ENCODE measurements at places on chromosomes 7 and 10.

GRCh38 chr7:44333911-44334733, 8.7 kb upstream of the CAMK2B start:
- DNase-seq: no peak

GRCh38 chr7:129359638-129360037, 74.6 kb upstream of the STRIP2 start:
- no peak for DNase-seq

DNA sequence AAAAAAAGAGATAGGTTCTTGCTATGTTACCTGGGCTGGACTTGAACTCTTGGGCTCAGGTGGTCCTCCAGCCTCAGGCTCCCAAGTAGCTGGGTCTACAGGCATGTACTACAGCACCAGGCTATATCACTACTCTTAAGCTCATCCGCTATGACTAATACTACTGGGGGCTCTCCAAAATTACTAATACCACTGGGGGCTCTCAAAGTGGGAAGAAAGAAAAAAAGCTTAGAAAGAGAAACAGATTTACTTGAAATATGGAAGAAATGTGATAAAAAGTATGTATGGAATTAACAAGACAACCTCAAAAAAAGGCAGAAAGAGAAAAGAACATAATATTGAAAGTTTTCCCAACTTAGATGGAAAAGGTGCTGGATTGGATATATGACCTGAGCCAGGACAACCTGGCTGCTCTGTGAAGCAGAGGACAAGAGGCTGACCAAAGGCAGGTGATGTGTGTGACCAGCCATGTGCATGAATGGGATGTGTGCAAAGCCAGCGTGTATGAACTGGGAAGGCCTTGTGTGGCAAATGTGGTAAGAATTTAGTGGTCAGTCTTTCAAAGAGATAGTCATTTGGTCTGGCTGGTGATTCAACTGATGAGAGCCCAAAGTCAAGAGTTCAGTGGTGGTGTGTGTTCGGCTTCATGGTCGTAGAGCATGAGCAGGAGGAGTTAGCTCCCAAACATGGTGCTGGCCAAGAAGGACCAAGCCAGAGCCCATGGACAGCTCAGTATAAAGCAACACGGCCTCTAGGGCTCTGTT, 232.4 kb upstream of the KLF14 start:
- no peak for DNase-seq

DNA sequence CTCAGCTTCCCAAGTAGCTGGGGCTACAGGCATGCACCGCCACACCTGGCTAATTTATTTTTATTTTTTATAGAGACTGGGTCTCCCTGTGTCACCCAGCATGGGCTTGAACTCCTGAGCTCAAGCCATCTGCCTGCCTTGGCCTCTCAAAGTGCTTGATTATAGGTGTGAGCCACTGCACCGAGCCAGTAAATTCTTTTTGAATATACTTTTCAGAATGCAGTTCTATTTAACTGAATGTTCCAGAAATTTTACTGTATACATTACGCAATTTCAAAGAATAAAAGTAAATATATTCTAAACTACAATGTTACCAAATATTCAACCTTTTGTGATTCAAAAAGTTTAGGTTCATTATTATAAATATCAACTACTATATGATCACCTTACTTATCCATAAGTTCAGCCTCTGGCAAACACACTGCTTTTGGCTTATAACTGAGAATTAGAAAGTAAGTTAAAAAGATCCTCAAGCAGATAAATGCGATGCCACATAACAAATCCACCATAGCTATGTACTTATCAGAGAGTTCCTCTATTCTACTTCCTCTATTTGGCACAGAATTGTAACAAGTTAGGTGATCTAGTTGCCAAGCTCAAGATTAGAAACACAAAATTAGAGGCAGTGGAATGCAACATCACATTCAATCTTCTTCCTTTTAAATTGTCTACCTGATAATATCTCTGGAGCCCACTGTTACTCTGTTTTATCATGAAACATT, 118.2 kb downstream of the ANK3 start:
- DNase-seq: no peak

DNA sequence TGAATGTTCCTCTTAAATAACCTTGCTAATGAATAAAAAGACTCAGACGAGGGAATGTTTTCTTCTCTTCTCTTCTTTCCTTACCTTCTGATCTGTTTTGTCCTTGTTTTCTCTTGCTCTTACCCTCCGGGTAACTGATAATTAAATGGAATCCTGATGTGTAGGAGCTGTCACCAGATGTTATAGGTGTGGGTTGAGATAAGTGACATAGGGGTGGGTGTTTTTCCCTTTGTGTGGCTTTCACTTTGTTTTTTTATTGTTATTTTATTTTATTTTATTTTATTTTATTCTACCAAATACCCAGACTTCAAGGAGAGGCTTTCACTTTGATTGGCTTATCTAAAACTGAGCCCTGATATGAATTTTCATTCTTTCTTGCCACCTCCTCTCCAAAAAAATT, 25.5 kb downstream of the ANLN start:
- DNase-seq: no peak

GRCh38 chr7:143295870-143296269, 7.7 kb downstream of the CASP2 start:
- DNase-seq: no peak

DNA sequence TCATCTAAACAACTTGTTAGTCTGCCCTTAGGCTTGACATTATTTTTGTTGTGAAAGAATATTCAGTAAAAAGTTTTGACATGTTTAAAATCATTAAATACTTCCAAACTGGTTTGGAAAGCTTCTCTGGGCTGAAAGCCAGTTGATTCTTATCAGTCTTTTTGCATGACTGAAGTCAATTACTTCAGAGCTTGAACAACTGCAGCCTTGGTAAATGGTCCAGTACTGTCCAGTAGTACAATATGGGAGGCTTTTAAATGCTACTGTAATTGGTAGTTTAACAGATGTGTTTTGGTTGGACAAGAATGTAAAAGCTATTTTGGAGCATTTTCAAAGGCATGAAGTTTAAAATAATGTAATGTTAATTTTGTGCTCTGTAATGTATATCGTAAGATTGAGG, 103.4 kb downstream of the SDK1 start:
- no peak for DNase-seq

- no peak for DNase-seq
Measured at GRCh38 chr7:97198596-97198995, 81.1 kb downstream of the SDHAF3 start.

DNA sequence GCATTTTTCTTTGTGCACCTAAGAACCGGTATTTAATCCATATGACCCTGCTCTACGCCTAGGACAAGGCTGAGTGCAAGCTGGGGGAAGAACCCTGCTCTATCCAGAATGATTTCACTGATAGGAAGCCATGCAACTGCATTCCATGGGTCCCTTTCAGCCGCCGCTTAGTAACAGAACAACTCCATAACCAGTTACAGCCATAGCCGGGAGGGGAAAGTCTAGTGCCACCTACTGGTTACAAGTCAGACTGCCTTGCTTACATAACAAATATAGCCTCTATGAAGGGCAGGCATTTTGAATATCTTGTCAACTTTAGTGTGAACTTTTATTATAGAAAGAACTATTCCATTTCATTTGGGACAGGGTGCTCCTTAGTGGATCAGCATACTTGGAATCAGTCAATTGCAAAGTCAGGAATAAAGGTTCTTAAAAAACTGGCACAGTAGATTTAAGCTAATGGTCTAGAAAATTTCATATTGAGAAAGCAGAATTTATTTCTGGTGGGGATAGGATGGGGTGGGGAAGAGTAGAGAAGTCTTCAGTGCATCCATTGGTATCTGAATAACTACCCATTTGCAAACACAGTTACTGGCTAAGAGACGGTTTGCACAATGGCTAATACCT, 521.7 kb downstream of the ADRA2A start:
- peak; percentile 50 for DNase-seq

GRCh38 chr10:15469111-15469510, 98.0 kb upstream of the FAM171A1 start:
- no peak for DNase-seq

DNA sequence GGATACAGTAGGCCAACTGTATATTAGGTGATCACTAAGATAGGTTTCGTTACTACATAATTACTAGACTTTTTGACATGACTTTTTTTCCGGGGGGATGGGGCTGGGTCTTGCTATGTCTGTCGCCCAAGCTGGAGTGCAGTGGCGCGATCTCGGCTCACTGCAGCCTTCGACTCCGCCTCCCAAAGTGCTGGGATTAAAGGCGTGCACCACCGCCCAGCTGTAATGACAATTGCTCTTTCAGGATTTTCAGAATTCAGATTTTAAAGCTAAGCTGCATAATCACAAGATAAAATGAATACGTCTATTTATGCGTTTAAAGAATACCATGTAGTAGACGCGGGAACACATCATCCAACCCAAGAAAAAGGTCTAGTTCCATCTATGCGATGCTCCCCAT, 982 bp downstream of the IDI1 start:
- no peak for DNase-seq

- DNase-seq: no peak
Measured at GRCh38 chr10:35598379-35598778, 6.8 kb upstream of the GJD4 start.

DNA sequence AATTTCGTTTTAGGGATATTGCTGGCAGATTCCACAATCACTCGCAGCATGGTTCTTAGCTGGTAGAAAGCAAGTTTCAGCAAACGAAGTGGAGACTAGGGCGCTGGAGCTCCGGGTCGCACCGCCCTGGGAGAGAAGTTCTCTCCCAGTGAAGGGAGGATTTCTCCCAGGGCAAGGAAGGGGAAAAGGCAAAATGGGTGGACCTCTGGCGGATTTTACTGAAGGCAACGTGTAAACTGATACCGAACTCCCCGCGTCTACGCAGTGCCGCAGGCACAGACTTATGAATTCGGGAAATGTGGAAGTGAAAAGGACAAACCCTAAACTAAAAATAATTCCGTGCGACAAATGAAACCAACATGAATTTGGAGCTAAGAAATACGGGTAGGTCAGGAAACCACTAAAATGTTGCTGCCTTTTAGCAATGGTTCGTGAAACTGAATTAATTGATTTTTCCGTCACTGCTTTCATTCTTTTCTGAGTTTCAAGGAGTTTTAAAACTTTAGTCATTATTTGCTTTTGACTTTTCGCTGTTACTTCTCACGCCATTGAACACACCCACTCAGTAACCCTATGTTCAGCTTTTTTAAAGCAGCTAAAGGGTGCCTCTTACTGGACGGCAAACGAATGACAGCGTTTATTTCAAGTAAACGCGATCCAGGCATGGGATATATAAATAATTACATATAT, at the start of gene MYOF:
Gene MYOF, minus strand, starts transcription at position 190 of the 690 bp plus-strand sequence. Its CDS starts 140 bp downstream, at position 50.
- peak; percentile 72 for DNase-seq

DNA sequence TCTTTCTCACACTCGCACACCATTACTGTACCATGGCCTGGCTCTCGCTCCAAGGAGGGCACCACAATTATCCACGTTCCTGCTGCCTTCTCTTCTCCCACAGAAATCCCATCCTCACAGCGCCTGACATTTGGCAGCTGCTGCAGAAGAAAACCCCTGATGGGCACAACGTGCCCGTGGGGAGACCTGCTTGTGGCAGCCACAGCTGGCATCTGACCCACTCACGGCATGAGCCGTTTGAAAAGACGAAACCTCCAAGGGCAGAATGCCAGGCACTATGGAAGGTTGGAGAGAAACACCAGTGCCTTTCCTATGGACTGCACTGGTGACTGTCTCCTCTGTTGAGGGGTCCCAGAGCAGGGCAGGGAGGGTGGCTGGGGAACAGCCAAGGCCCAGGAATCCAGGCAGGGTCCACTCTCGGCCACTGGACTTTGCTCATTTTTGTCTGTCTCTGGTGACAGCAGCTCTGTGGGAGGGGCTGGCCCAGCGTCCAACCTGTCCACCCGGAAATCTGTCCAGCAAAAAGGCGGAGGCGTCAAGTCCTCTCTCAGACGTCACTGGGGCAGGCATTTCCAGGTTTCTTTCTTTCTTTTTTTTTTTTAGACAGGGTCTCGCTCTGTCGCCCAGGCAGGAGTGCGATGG, 61.0 kb upstream of the MKRN1 start:
- DNase-seq: no peak

DNA sequence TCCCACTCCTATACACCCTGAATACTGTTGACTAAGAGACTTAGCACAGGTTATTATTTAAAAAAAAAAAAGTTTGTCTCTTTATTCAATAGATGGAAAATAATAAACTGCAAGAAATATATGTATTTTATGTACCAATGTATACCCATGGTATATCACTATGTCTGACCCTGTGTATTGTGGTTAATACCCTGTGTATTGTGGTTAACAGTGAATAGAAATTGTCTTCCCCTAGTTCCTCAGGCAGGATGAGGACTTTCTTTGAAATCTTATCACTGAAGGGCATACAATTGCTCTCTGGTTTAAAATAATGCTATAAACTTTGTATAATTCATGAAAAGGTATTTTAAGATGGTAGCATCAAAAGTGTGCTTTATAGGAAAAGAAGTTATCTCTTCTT, 80.0 kb upstream of the TMEM106B start:
- DNase-seq: no peak

DNA sequence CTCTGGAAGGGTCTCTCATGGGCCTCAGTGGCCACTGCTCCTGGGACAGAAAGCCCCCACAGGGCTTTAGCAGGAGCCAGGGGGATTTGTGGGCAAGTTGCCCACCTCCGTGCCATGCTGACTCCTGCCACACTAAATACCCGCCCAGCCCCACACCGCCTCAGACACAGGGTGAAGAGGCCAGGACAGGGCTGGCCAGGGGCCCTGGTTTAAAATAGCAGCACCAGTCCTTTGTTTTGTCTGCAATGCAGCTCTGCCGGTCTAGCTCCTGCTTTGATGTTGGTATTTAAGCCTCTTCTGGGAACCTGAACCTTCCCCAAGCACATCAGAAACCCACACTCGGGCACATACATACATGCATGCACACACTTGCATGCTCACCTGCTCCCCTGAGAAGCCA, 14.4 kb upstream of the TNRC18 start:
- DNase-seq: no peak

- DNase-seq: no peak
Measured at GRCh38 chr7:130263130-130263529, 3.5 kb upstream of the CPA2 start.

DNA sequence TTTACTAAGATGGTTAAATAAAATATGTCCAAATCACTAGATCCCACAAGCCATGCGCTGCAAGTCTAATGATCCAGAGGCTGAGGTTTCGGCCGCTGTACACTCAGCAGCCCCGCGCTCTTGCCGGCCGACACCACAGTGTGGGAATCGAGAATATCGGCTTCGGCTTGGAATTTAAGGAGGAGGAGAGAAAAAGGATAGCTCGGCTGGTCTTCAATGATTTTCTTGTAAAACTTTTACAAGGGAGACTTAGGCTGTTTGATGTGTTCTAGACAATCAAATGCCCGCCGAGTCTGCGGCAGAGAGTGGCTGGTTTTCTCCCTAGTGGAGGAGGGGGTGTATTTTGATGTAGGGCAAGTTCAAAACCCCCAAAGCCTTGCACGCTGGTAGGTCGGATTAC, 118.2 kb upstream of the TCF7L2 start:
- DNase-seq: no peak

GRCh38 chr10:58157076-58157766, 110.5 kb downstream of the IPMK start:
- no peak for DNase-seq
